ENCODE measurements at places on chromosomes 2 and 18. TPM values are rescaled to one million over a fixed set of nuclear protein-coding genes. Genes with fewer than 3 reads are reported as not detected.

- no peak for DNase-seq
Observed at GRCh38 chr2:150729495-150729955, 242.1 kb upstream of the RND3 start.

DNA sequence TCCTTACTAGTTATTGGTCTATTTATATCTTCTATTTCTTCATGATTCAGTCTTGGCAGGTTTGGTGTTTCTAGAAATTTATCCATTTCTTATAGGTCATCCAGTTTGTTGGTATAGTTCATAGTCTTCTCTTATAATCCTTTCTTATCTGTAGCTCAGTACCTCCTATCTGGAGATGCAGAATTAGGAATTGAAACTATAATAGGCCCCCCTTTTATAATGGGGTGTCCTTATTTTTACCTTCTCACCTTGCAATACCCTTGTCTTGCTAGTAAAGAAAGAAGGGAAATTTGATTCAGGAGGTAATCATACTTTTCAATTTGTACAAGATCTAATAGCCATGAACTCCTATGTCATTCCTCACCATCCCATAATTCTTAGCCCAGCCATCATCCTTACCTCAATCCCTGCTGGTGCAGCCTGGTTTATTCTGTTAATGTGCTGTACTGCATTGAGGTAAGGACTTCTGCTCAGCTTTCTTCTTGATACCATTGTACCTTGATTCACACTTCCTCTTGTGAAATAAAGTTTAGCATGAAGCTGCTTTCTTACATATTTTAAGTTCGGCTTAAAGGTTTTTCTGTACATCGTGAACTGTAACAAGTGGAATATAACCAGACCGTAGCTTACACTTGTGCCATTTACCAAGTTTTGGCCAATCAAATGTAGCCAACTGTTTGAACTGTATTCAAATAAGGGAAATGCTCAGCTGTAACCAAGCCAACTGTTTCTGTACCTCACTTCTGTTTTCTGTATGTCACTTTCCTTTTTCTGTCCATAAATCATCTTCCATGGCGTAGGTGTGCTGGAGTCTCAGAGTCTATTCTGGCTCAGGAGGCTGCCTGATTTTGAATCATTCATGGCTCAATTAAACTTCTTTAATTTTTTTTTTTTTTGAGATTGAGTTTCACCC lies 40.1 kb upstream of the PTH2R start:
- no peak for DNase-seq

DNA sequence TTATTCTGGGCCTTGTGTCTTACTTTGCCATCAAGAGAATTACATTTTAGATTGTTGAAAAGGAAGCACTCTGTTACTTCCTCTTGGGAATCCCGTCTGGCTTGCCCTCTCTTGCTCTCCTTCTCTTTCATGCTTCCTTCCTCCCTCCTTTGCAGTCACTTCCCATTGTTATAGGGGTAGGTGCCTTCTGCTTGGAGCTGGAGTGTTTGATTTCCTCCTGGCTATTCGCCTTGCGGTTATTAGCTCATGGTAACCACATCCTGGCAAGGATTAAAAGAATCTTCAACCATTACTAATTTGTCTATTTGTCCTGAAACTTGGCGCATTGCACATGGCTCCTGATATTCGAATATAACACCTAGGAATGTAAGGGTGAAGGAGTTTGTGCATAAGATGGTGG lies 115.0 kb downstream of the CERS6 start:
- DNase-seq: no peak

- DNase-seq: no peak
Observed at GRCh38 chr18:48417985-48418384, 8.8 kb upstream of the ZBTB7C start.

Gene VRK2
- total RNA-seq: 16.0 TPM

Gene RAD51AP2
- 0.15 TPM for total RNA-seq

DNA sequence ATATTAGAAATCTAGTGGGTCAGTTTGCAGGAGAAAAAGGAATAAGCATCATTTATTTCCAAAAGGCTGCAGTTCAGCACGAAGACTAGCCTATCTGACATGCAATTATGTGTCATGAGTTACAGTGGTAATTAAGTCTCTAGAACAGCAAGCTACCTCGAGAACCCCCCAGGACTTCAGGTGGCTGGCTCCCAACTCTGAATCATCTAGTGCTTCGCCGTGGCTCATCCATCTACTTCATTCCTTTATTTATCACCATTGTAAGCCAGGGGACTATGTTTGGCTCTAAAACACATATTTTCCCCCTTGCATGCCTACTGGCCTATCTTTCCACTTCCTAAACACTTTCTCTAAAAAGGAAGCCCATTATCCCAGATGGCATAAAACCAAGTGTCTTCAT lies 121.6 kb downstream of the TXNL1 start:
- no peak for DNase-seq

Gene OTOF
- total RNA-seq: not detected

DNA sequence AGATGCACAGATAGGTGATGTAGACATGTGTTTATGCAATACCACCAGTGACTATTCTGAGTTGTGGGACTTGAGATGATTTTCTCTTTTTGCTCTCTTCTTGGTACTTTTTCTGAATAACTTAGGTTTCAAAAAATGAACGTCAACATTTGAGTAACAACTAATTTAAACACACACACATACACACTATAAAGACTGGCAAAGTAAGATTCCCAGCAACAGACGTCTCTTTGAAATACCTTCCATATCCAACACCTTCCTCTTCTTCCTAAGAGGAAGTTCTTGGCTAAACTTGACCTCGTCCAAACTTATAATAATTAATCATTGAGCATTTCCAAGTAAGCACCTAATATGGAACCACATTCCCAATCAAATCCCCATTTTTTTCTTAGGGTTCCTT lies 81.6 kb upstream of the RGPD4 start:
- no peak for DNase-seq

Gene SNTG2
- total RNA-seq: 2.1 TPM

Gene ARHGAP15
- 1.1 TPM for total RNA-seq

Gene RFX8
- total RNA-seq: 0.84 TPM

Gene NPHP1
- total RNA-seq: 1.5 TPM

DNA sequence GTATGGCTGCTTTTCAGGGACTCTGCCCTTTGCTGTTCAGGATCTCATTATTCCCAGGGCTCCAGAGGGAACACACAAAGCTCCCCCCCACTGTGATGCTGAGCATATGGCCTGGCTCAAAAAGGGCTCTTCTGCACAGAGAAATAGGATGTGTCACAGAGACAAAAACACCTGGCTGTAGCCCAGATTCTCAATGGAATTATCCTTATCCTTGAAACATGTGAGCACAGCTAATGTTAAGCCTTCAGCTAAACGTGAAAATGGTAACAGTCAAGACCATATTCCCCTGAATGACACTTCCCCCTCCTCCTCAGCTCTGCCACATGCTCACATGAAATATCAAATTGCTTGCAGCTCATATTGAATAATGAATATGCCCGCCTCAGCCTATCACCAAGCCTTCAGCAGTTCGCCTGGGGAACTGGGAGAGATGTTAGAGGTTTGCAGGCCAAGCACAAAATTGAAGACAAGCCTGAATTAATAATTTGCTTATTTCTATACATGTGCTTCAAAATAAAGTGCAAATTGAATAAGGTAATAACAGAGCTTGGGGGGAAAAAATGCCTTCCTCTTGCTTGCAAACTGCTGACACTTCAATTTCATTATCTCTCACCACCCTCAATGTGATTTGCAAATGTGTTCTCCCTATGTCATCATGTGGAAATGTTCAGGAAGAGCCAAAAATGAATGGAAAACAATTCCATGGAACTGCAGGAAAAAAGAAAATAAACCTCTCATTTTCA lies 181.0 kb upstream of the HNRNPA3 start:
- DNase-seq: no peak

DNA sequence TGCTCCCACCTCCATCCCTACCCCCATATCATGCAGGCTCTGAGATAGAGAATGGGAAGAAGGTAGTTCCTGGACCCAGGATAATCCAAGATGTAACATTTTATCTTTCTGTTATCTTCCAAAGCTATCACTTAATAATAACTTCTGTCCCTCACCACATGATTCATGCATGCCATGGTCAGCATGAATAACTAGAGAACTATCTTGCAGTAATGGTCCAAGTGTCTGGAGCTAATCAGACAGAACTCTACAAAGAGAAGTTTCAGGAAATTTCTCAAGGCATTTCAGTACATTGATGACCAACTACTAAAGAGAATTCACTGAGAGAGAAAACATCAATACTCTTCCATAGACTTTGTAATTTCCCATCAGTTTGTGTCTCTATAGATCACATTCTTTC lies 1469.7 kb upstream of the PIK3C3 start:
- DNase-seq: no peak

GRCh38 chr2:195737511-195738325 lies 80.7 kb downstream of the SLC39A10 start:
- no peak for DNase-seq
